Activated gamma-delta T cell treated with Interleukin-2 at 50 U/mL for 16 hours (primary cell): ENCODE measurements at places on chromosomes 12 and 14.

- DNase-seq, result no peak
Measured at GRCh38 chr14:98466807-98467206, 805.2 kb downstream of the BCL11B start.

DNA sequence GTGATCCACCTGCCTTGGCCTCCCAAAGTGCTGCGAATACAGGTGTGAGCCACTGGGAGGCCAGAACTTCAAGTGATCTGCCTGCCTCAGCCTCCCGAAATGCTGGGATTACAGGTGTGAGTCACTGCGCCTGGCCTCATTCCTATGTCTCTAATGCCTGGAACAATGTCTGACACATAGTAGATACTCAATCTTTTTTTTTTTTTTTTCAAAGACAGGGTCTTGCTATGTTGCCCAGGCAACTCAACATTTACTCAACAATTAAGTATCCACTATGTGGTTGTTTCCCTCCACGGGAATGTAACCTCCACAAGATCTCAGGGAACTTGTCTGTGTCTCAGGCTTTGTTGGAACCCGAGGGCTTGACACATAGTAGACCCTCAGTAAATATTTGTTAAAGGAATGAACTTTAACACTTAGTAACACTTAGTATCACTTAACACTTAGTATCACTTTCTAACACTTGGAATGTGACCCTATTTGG lies 3.0 kb upstream of the TMEM120B start:
- no peak for DNase-seq

GRCh38 chr12:109655578-109655977 lies 58.0 kb upstream of the FAM222A start:
- DNase-seq, result no peak

DNA sequence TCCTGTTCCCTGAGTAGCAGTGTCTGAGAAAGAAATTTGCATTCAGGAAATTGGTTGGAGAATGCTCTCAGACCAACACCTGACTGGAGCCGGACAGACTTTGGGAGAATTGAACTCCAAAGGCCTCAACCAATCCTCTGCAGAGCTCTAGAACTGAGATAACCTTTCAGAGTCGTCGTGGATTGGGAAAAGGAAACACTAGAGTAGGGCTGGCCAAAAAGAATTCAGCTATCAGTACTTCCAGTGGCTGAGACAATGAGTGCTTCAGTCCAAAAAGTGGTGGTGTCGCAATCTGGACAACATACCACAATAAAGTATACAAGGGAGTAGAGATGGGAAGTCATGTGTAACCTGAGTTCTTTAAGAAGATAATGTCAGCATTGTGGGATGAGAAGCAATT lies 377.1 kb downstream of the SLC16A7 start:
- no peak for DNase-seq

DNA sequence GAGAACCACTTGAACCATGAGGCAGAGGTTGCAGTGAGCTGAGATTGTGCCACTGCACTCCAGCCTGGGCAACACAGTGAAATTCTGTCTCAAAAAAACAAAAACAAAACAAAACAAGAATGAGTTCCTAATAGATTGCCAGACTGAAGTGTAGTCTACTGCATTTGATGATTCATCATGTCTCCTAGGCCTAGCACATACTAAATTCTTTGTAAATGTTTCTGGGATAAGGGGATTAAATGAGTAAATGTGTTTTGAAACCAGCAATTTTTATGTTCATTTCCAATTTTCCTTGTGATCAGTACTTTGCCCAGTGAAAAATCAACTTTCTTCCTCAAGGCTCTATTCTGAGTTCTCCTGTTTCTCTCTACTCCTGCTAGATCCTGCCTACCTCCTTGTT lies 2.9 kb upstream of the DYRK2 start:
- no peak for DNase-seq

DNA sequence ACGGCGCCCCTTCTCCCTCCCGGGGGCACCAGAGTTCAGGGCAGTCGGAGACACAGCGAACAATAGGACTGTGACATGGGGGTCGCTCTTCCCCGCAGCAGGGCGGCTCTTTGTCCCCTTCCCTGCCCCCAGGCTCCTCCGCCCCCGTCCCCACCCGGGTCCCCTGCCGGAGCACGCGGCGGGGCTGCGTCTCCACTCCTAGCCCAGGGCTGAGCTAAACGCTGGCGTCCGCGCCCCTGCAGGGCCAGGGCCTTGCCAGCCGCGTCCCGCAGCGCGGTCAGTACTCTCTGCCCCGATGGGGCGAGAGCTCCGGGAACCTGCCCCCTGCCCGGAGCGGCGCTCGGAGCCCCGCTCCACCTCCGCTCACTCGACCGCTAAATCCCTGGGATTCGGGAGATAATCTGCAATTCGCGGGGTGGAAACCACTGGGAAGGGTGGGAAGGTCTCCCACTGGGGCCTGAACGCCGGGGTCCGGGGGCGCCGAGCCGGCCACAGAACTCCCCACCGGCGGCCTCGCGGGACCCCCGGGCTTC lies 825 bp upstream of the CCDC85C start:
- DNase-seq, result no peak

GRCh38 chr14:103294091-103294490 lies 39.9 kb upstream of the EIF5 start:
- no peak for DNase-seq

DNA sequence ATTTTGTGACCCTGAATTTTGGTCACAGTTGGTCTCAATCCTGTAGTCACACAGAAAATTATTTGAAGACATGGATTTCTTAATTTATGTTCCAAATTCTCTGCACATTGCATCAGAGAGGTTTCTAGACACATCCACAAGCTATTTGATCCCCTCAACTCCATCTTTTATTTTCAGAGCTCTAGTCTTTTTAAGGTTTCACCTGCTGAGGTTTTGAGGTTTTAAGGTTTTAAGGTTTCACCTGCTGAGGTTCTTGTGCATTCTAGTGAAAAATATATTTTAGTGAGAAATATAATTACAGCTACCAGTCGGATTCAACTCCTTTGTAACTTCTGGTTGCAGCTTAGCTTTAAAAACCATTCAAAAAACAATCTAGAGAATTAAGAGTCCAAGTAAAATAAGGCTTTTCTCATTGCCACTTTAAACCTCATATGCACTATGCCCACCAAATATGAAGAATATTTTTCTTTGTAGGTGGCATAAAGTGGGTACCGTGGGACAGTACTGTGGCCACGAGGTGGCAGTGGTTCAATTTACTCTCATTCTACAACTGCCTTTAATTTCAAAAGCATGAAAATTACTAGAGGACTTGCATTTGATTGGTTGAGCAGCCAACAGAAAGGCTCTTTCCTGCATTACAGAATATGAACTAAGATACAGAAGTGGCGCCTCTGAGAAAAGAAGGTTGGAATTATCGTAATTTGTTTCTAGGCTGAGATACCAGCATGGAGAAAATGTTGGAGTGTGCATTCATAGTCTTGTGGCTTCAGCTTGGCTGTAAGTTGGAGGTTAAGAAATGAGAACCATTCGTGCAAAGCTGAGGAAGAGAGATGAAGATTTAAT lies 366.5 kb upstream of the OR4E1 start:
- DNase-seq, result peak; percentile 47

GRCh38 chr12:10304161-10304574 lies 3.5 kb upstream of the KLRD1 start:
- peak; percentile 30 for DNase-seq

DNA sequence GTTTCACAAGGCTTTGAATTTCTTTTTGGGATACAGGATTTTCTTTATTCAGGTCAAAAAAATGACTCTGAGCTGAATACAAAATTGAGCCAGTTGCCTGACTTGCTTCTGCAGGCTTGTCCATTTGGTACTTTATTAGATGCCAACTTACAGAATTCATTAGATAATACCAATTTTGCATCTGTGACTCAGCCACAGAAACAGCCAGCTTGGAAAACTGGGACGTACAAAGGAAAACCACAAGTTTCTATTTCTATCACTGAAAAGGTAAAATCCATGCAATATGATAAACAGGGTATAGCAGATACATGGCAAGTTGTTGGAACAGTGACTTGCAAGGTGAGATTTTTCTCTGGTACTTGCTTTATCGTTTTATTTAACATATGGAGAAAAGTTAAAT lies 5.8 kb downstream of the AP5M1 start:
- no peak for DNase-seq

- no peak for DNase-seq
Measured at GRCh38 chr12:7628381-7628961, 37.2 kb downstream of the APOBEC1 start.

DNA sequence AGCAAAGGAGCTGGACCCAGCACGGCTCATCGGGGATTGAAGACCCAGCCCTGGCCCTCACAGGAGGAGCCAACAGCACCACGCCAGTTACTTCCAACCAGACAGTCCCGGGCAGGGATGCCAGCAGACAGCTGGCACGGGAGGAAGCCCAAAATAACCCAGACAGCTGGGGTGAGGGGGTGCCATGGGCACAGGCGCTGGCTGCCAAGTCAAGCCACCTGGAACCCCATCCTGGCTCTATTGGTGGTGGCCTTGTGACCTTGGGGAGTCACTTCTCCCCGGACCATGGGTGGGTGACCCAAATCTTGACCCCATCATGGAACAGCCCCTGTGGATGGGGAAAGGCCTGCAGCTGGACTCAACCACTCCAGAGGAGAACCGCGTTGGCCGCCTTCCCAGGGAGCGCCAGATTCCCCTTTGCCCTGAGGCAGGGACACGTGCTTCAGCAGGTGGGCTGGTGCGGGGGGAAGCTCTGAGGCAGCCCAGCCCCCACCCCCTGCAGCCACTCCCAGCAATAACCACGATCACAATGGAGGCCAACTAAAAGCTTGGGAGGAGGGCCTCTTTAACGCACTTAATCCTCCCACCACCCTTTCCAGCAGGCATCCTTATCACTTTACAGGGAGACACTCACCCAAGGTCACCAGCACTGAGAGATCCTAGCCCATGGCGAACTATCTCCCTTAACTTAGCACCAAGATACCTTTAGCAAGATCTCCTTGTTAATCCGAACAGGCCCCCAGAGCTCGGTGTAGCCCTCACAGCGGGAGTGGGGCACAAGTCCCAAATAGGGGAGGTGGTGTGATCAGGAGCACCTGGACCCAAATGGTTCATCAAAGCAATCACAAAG lies 4.7 kb upstream of the RHOF start:
- DNase-seq, result no peak

- DNase-seq, result no peak
Measured at GRCh38 chr12:51528852-51529650, 62.0 kb upstream of the SCN8A start.

DNA sequence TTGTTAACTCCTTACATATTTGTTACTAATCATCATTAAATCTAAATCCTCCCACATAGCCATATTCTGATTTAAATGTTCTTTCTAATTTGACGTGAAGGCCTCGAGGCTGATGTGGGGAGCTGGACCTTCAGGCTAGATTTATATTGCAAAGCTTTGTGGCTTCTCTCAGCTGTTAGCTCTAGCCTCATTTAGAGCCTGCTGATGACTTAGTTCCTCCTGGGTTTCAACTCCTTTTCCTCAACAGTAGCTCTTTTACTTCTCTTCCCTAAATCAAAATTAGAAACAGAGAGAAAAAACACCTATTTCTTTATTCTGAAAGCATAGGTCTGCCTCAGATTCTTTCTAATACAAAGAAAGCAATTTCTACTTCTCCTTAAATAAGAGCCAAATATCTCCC lies 477.5 kb upstream of the CCDC196 start:
- no peak for DNase-seq

GRCh38 chr14:59869381-59870255 lies 958 bp downstream of the RTN1 start:
- DNase-seq, result no peak

GRCh38 chr12:63070709-63071108 lies 80.3 kb downstream of the AVPR1A start:
- no peak for DNase-seq

GRCh38 chr12:68951652-68952051 lies 18.7 kb upstream of the CPM start:
- no peak for DNase-seq

DNA sequence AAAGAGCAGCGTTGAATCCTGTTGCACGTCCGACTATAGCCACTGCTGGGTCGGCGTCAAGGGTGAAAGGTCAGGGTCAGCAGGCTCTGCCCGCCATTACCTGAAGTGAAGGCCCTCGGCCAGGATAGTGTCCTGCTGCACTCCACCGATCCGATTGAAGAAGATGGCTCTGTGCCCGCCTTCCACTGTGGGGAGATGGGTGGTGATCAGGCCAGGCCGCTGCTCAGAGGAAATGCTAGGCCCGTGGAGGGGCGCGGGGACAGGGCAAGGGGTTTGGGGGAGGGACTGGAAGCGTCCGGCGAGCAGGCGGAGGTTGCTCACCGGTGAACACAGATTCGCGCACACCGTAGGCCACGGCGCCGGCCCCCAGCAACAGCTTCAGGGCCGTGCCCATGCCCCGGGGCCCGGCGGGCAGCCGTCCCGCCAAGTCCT lies 352 bp downstream of the PHB2 start:
- DNase-seq, result no peak

DNA sequence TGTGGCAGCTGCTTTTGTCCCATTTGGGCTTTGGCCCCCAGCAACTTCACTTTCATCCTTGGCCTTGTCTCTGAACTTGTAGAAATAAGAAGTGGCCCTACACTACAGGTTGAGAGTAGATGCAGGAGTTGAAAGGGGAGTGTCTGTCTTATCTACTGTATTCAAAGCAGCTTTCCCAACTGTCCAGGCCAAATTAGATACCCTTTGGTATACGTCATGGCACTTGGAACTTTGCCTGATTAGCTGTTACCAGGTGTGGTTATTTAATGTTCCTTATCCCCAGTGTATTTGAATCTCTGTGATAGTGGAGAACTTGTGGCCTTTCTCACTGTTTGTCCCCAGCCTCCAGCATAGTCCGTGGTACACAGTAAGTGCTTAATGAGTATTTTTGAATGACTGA lies 33.5 kb downstream of the SUDS3 start:
- no peak for DNase-seq
